Stimulated activated CD4-positive, alpha-beta T cell treated with anti-CD3 and anti-CD28 coated beads, Interleukin-1b, Interleukin-23, amount 100 ng/mL, for 48 hours (primary cell): ENCODE measurements at places on chromosomes 1 and 21.
A peak's percentile ranks its signal among the peaks of the same experiment; 100 is the strongest.

GRCh38 chr1:6872573-6873261, 87.5 kb downstream of the CAMTA1 start:
- DNase-seq: no peak

DNA sequence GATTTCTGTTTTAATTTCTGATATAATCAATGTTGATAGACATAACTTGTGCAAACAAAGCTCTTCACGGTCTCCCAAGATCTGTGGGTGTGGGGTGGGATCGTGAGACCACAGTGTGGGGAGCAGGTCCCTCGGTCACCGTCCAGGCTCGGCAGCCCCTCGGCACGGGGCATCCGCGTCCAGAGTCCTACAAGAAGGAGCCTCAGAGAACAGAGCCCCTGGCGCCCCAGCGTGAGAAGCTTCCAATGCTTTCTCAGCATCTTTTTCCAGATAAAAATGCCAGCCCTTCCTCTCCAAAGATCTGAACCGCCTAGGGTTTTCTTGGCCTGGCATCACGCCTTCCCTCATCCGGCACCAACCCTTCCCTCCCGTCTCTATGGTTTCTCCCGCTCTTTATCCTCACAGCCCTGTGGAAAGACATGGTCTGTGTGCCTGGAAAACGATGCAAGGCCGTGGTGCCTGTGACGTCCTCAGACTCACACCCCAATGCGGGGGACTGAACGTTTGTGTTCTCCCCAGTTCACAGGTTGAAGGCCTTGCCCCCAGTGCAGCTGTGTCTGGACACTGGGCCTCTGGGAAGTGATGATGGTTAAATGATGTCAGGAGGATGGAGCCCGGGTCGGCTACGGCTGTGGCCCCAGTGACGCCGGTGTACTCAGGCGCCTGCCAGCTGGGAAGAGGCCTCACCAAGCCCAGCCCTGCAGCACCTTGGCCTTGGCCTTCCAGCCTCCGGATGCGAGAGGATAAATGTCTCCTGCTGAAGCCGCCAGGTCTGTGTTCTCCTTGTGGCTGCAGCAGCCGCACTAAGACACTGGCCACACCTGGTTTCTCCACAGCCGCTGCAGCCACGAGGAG, 45.9 kb upstream of the COL6A2 start:
- no peak for DNase-seq

DNA sequence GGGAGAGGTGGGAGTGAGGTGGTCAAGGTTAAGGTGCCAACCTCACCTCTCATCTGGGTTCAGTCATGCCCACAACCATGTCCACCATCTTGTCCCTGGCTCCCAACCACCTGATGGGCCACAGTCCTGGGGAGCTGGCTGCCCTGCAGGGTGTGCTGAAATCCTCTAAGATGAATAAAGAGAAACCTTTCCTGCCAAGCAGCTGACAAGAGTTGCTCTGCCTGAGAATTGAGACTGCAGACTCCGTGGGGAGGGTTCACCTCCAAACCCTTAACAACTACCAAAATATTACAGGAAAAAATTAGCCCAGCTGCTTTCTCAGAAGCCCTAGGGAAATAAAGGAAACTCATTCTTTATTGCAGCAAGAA, 15.2 kb upstream of the FGR start:
- no peak for DNase-seq

- no peak for DNase-seq
Measured at GRCh38 chr1:203538726-203539125, 44.8 kb downstream of the OPTC start.

DNA sequence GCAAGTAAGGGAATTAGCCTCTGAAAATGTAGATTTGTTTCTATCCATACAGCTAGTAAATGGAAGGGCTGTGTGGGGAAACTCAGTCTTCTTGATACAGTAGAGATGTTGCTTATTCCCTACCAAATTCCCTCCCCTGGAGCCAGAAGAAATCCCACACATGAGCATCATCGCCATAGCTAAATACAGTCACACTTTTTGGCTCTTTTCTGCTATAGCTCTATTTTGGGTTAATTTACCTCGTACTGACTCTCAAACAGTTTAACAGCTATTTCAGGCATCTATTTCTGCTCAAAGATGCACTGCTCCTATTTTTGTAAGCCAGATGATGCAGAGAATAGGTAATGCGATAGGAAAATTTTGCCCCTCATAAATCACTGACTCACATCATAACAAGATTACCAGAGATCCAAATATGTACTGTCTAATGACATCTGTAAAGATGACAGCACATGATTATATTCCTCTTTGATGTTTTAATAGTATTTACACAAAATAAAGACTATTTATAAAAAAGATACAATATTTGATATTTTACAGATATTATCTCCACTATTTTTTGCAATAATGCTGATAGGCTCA, 58.6 kb downstream of the XCL1 start:
- DNase-seq: no peak

GRCh38 chr1:37704966-37705365, 12.7 kb downstream of the CDCA8 start:
- no peak for DNase-seq

- no peak for DNase-seq
Measured at GRCh38 chr1:246923482-246923881, 8.3 kb downstream of the AHCTF1 start.

GRCh38 chr1:110190282-110190929, 19.7 kb upstream of the KCNC4 start:
- no peak for DNase-seq

DNA sequence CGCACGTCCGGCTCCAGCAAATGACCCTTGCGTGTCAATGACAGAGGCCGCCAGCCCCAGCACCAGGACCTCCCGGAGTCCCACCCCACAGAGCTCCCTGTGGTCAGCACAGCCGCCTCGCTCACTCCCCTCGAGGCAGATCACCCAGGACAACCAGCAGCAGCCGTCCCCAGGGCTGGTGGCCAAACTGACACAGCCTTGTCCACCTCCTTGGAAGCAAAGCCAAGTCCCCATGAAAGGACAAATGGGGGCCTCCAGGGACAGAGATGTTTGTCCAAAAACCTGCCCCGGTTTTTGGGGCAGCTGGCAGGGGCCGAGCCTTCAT, 2.1 kb downstream of the KRTAP10-10 start:
- DNase-seq: no peak

GRCh38 chr1:39639305-39640130, at the start of gene HEYL:
TSS of gene HEYL (minus strand) at chr1:39639643. CDS start at chr1:39639625, 18 bp downstream.
- DNase-seq: peak; percentile 52

GRCh38 chr1:20322081-20322824, 31.6 kb downstream of the VWA5B1 start:
- DNase-seq: peak; percentile 16

DNA sequence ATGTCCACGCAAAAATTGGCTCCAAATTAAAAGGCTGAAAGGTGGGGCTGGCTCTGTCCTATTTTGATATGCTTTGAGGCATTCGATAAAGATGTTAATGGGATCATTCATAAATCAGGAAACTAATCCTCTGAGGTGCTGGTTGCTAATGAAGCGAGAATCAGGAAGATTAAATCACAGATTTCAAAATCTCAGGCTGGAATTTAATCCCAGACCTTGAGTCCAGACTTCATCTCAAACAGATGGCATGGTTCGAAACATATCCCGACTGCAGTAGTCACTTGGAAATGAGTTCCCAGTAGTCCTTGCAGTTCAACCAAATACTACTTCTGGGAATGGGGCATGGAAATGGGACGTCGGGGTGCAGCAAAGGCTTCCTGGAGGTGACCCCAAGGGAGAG, 4.5 kb upstream of the KLF17 start:
- DNase-seq: no peak

- DNase-seq: peak; percentile 48
Measured at GRCh38 chr21:44926331-44927101, 5.8 kb upstream of the ITGB2 start.

DNA sequence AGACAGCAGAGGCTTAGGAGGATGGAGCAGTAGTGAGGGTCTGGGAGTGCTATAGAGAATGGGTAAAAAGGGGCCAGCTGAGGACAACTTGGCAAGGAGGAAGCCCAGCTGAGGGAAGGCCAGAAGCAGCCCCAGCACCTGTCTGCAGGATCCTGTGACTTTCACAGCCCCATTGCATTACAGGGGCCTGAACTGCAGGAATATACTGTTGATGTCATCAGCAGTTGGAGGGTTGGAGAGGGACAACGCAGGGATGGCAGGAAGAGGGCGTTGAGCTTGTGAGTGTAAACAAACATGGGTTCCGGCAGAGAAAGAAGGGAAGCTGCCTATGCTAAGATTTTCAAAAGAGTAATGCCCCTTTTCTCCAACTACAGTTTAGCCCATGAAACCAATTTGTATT, 628.5 kb downstream of the SMYD3 start:
- no peak for DNase-seq

GRCh38 chr1:19179597-19180264, 30.3 kb downstream of the UBR4 start:
- DNase-seq: peak; percentile 19

- DNase-seq: no peak
Measured at GRCh38 chr1:179021873-179022272, 3.8 kb upstream of the FAM20B start.

GRCh38 chr1:224381880-224382548, 25.3 kb downstream of the CNIH4 start:
- DNase-seq: peak; percentile 24

GRCh38 chr1:234531151-234531635, 52.2 kb upstream of the TARBP1 start:
- no peak for DNase-seq

GRCh38 chr1:204880906-204881305, 10.2 kb downstream of the NFASC start:
- no peak for DNase-seq

GRCh38 chr21:15363921-15364320, 299.1 kb upstream of the NRIP1 start:
- DNase-seq: no peak

DNA sequence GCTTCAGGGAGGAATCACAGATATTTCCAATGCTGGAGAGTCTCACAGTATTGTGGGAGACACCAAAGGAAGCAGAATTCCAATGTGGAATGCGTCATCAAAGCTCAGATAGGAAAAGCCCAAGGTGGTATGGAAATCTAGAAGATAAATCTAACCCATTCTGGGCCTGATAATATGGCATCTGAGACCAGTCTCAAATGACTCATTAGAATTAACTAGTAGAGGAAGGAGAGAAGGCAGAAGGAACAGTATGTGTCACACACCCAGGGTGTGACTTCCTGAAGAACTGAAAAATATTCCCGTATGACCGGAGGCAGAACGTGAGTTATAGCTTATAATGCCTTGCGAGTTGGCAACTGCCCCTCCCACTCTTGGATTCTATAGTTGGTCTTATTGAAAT, 499.2 kb downstream of the PLPP3 start:
- no peak for DNase-seq

- DNase-seq: no peak
Measured at GRCh38 chr21:32975811-32976431, 49.8 kb upstream of the OLIG2 start.

GRCh38 chr1:5944154-5944842, 47.9 kb downstream of the NPHP4 start:
- no peak for DNase-seq

GRCh38 chr1:210262167-210262896, 29.7 kb downstream of the SERTAD4 start:
- no peak for DNase-seq
